Activated CD8-positive, alpha-beta memory T cell treated with anti-CD3 and anti-CD28 coated beads for 24 hours (primary cell): ENCODE measurements at places on chromosomes 12 and 14.

- no peak for DNase-seq
Measured at GRCh38 chr14:23202001-23202400, 18.5 kb upstream of the SLC7A8 start.

GRCh38 chr12:108850854-108851573, 6.4 kb downstream of the SSH1 start:
- no peak for DNase-seq

DNA sequence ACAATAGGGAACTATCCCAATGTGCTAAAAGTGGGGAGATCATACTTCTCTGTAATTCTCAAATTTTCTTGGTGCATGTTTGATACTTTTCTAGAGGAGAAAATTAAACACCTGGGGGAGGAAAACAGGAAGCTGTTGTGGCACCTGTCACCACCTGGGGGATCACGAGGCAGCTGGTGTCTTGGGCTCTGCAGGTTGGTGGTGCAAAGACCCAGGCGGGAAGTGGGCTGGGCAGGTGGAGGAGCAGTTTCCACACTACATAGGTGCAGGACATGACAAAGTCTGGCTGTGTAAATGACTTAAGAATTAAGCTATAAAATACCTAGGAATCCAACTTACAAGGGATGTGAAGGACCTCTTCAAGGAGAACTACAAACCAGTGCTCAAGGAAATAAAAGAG, 23.2 kb downstream of the PEX5 start:
- DNase-seq = no peak

GRCh38 chr12:86234316-86234855, 21.8 kb downstream of the MGAT4C start:
- no peak for DNase-seq

GRCh38 chr12:65741656-65742017, 82.6 kb upstream of the HMGA2 start:
- DNase-seq = peak; percentile 60

DNA sequence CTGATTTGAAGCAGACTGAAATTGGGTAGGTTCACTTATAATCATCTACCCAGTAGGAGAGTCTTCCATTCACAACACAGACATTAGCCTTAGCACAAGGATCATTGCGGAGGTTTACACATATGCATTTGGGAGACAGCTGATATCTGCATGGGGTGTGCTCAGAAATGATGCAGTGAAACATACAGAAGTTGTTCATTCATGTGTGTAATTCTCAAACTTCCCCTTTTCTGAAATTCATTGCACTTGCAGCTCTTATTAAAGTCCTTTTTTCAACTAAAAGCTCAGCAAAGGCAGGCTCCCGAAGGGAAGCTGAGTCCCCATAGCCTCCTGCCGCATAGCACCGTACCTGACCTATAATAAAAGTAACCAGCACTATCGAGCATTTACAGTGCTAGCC, 218.3 kb upstream of the CRY1 start:
- DNase-seq = no peak

DNA sequence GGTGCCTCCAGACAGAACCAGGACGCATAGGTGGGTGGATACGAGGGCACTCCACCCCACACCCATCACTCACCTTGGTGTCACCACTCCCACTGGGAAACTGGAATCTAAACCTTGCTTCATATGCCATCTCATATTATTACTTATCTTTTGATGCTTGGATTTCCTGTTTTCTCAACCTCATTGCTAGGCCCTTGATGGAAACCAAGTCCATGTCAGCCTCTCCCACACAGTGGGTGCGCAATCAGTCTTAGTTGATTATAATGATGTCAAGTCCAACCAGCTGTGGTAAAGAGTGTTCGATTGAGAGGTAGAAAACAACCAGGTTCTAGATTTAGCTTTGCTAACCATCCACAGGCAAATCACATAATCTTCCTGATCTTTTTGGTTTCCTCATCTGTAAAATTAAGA, 584 bp upstream of the DDHD1 start:
- DNase-seq = no peak

GRCh38 chr12:22459838-22460490, 84.4 kb downstream of the C2CD5 start:
- DNase-seq = no peak
